ENCODE measurements at places on chromosomes 11 and 22. TPM values are rescaled to one million over a fixed set of nuclear protein-coding genes. Genes with fewer than 3 reads are reported as not detected.

Gene E2F8
- total RNA-seq: 3.3 TPM

Gene XKR3
- total RNA-seq: not detected

Gene SLC7A4
- total RNA-seq: 0.17 TPM

Gene OR8G1
- not detected for total RNA-seq

Gene DCHS1
- 4.3 TPM for total RNA-seq

Gene CCDC81
- 0.30 TPM for total RNA-seq

Gene SCUBE2
- 0.30 TPM for total RNA-seq

Gene PATE2
- total RNA-seq: not detected

Gene MS4A12
- total RNA-seq: not detected

Gene KIF18A
- total RNA-seq: 20.7 TPM
